ENCODE measurements at places on chromosomes 6 and 20.

GRCh38 chr6:144006736-144007477, 1.2 kb downstream of the PLAGL1 start:
- DNase-seq: no peak

GRCh38 chr20:46375771-46376170, 30.6 kb downstream of the ELMO2 start:
- DNase-seq: no peak

DNA sequence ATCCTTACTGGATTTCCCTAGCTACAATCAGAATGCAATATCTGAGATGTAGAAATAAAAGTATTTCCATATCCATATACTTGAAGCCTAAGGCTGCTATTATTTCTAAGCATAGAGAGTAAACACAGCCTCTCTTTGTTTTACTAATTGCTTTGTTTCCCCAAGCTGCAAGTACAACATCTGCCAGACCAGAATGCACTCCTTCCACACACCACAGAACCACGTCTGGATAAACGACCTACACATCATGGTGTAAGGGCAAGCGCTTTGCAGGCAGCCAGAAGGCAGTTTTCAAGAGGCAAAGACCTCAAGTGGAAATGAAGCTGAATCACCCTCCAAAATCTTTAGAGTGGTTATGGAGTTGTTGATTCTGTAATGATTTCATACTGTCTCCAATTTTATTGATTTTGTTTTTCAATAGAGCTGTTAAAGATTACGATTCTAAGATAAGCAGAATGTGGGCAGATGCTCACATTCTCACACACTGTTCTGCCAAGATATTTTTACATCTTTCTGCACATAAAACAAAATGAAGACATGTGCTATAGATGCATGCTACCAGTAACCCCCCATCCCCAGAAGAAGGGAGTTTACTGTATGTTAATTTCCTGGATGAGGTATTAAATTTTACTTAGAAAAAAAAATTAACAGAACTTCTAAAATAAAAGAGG, 88.8 kb downstream of the THEMIS start:
- DNase-seq: no peak

DNA sequence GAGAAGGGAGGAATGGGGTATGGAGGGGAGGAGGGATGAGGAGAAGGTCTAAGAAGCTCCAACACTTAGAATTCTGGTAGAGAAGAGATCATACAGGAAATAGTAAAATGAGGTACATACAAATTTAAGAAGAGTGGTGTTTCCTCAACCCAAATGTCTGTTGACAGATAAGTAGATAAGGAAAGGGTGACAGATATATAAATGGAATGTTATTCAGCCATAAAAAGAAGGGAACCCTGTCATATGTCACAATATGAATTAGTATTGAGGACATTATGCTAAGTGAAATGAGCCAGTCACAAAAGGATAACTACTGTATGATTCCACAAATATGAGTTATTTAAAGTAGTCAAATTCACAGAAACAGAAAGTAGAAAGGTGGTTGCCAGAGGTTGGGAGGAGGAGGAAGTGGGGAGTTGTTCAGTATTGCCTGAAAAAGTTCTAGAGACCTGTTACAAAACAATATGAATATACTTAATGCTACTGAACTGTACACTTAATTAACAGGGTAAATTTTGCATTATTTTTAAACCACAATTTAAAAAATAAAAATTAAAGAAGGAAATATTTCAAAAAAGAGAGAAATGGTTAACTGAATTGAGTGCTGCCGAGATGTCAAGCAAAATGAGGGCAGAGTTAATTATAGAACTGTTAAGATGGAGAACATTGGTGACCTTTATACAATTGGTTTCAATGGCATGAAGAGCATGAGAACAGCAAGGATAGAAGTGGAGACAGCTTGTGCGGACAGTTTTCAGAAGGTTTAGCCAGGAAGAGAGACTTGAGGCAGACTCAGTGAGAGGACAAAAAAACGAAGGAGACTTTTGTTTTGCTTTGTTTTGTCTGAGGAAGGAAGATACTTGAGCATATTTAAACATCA, 47.6 kb upstream of the ADGRF4 start:
- no peak for DNase-seq

GRCh38 chr6:142408409-142408808, 106.6 kb downstream of the ADGRG6 start:
- DNase-seq: no peak

DNA sequence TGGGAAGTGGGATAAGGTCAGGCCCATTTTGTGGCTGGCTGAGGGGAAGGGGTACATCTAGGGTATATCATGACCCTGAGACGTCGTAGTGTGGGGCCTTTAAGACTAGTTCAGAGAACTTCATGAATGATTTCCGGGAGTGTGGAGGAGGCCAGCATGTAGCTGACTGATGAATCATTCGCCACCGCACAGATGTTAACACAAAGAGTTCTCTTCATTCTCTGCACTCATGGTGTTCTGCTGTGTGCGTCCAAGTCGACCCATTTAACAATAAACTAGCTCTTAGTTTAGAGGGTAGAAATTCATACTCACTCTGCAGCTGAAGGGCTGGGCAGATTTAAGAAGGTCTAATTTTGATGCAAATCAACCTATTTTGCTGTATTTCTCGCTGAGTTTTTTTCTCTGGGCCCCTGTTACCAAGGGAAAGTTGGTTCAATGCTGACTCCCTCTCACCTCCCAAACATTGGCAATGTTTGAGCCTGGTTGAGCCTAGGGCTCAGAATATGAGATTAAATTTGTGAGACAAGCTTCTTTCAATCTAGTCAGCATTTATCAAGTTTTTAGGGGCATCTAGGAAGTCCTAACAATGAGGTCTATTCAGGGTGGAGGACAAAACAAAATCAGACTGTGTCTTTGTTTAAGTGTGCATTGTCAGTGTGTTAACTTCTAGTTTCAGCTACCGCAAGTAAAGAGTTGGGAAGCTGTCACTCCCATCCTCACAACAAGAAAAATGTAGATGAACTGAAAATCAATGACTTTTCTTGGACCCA, 106.8 kb upstream of the CBLN4 start:
- DNase-seq: no peak

- DNase-seq: no peak
Measured at GRCh38 chr20:59812286-59813125, 120.9 kb downstream of the SYCP2 start.

DNA sequence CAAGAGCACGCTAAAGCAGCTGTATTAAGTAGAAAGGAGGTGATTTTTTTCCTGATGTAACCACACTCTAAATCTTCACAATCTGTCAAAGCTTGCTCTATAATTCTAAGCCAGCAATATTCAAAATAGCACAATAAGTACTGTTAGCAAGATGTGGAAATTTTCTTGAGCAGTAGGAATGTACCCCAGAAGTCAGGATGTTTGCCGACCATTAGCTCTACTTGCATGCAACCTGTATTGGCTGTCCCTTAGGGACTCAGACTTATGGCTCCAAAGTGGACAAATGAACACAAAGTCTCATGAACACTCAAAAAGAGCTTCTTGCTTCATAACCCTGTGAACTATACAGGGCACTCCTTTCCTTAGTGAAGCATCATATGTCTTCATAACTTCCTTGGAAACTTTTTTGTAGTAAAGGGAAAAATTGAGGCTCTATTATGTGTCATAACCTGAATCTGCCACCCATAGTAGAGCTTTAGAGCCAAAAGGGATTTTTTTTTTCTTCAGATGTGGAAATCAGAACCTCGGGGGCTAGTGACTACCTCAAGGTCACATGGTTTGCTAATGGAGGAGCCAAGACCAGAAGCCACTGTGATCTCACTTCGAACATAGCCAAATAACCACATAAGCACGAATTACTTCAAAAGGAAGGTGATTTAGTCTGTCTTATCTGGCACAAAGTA, 54.5 kb downstream of the ADGRG6 start:
- DNase-seq: no peak

Measured in activated CD8-positive, alpha-beta memory T cell treated with anti-CD3 and anti-CD28 coated beads for 48 hours (primary cell).